ENCODE measurements at places on chromosomes 2 and 18.
A peak's percentile ranks its signal among the peaks of the same experiment; 100 is the strongest.

GRCh38 chr2:130338793-130339345 is 3.8 kb upstream of the IMP4 start:
- DNase-seq = no peak

DNA sequence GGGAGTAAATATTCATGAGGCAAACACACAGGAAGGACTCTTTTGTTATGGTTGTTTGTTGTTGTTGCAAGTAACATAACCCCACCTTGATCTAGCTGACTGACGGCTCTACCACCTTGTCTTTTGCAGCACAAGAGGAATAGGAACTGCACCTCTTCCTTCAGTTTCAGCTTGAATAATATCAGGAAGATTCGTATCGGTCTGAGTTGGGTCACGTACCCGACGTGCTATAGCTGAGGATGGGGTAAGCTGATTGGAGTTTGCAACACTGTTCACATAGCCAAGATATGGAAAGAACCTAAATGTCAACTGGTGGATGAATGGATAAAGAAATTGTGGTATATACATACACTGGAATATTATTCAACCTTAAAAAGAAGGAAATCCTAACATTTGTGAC is 14.5 kb upstream of the IL1RN start:
- no peak for DNase-seq

DNA sequence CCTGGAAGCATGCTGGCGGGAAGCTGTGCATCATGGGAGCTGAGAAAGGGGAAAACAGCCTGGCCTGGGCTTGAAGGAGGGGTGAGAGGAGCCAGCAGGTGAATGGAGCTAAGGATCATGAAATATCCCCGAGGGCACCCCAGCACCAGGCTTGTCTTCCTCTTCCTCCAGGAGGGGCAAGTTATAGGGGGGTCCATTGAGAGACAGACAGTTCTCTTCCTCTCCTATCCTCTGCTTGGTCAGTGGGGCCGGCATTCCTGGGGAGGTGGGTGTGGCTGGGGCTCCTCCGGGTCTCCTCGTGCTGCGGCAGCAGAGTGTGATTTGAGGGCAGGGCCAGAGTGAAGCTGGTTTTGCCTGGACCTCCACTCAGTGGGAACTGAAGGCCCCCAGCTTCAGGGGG is 78.9 kb downstream of the LIPG start:
- no peak for DNase-seq

DNA sequence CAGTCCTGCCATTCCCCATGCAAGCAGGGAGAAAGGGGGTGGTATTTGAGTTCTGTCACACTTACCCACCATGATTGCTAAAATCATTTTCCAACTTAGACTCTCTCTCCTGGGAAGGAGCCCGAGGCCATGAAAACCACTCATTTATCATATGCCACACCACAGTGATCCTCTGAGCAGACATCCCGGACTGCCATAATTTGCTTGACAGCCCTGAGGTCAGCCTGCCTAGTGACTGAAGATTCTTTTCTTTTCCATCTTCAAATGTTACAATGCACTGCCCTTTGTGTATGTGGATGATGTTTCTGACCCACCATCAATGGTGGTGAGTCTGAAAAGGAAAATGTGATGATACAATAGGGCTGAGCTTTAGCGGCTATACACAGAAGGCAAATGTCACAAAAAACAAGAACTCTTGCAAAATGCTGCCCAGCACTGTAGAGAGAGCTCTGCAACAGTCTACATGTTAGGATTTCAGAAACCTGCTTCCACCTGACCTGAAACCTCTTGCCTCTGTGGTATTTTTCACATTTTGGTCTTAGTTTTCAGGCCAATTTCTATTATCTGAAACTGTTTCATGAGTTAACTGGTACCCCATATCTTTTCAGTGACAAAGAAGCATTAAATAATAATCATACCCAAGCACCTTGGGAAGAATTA is 272.8 kb downstream of the ZNF385B start:
- DNase-seq = no peak

GRCh38 chr2:48578313-48578712 is 39.3 kb upstream of the GTF2A1L start:
- no peak for DNase-seq

DNA sequence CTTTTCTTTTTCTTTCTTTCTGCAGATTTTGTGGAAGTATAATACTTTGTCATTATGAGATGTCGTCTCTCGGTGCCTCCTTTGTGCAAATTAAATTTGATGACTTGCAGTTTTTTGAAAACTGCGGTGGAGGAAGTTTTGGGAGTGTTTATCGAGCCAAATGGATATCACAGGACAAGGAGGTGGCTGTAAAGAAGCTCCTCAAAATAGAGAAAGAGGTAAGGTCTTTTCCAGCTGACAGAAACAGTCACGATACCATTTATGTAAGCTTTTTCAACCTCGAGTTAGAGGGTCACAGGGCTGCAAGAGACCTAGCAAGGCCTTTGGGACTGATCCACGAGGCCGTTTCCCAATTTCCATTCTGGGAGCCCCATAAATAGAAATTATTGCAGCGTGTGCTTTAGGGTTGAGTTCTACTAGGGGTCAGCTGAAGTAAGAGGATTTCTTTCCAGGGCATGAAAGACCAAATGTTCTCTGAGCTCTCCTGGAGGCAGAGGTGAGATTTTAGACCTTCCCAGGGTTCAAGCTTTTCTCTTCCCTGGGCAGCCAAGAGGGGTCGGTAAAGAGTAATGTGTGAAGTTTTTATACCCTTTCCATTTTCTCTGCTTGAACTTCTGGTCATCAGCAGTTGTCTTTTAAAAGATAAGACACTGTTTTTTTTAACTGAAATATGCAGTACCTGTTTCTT is 15.5 kb downstream of the MAP3K20 start:
- peak; percentile 37 for DNase-seq

DNA sequence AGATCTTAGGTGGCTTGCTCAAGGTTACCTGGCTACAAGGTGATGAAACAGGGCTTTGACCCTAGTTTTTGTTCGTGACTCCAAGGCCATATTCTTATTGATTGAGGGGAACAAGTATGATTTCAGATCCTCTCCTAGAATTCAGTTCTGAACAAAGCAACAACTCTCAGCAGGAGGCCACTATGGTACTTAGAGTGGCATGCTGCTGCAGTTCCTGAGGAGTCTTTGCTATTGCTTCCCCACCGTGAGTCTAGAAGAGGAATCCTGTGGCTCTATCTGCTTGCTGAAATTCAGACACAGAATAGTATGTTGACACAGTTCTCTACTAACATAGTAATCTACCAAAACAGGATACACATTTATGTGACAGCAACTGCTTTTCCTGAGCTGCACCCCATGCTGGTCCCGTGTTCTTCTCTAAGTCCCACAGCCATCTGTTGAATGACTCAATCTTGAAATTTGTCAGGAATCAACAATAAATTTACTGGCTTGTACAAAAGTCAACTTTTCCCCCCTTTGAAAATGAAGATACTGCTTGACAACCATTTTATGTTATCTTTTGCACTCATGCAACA is 4.1 kb downstream of the TGFBRAP1 start:
- peak; percentile 32 for DNase-seq

- DNase-seq = no peak
These were observed 197.5 kb downstream of the ZEB2 start for GRCh38 chr2:144322379-144322778.

DNA sequence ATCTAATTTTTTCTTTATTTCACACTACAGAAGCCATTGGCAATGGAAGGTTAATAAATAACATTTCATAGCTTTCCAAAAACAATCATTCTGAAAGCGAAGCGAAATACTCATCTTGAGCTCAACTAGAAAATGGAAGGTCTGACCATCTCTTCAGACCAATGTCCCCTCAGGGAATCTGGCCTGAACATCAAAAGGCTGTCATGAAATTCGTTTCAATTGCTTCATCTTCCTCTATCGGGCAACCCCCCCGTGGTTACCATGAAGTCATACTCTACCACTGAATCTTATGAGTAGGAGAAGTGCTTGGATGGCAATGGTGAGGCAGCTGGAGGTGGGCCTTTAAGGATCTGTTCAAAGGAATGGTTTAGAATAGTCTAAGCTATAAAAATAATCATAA is 22.9 kb upstream of the CYTIP start:
- DNase-seq = no peak

DNA sequence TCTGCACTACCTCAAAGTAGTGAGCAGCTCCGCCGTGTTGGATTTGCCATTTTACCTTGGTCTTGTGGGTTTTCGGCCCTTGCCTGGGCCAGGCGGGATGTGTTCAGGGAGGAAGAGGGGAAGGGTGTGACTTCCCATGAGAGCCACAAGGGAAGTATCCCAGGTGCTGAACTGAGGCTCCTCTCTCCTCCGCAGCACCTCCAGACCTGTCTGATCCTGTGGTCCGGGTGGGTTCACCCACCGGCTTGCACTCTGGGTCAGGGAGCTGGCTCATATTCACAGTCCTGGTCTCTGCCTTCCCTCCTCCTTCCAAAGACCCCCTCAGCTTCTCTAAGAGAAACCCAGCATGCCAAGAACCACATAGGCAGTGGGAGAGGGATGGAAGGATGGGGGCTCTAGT is 235.8 kb downstream of the SEPTIN10 start:
- no peak for DNase-seq

- no peak for DNase-seq
These were observed 152.1 kb downstream of the LPIN1 start for GRCh38 chr2:11898576-11898975.

DNA sequence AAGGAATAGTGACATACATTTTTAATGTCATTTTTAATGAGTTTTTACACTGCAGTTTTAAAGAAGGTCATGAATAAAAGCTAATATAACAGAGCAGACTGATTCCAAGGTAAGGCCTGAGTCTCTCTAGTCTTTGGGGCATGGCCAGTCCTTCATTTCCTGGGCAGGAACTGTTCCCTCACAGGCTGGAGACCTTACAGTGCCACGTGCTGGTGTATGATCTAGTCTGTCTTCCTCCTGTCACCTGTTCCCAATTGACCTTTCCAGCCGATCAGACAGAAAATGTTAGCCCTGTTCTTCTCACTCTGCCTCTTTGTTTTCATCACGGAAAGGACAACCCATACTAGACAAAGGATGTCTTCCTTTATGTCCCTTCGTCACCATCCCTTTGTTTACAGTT is 33.6 kb downstream of the ZCCHC2 start:
- DNase-seq = no peak

- DNase-seq = no peak
These were observed 208.1 kb upstream of the KLHL14 start for GRCh38 chr18:32980896-32981295.

DNA sequence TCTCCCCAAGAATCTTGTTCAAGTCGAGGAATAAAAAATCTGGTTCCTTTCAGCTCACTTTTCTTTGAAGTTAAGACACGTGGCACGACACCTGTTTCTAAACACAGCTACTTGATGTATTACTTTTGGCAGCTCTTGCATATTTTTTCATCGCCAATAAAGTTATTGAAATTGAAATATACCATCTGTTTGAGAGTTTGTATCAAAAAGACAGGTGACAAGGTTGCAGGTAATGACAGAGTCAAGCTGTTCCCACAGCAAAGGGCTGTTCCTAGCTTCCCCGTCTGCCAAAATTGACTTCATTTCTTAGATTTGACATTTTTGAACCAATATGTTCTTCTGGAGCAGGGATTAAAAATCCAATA is 5.5 kb upstream of the GPR45 start:
- no peak for DNase-seq

- no peak for DNase-seq
These were observed 80.6 kb downstream of the TEX51 start for GRCh38 chr2:126979039-126980003.

- DNase-seq = no peak
These were observed 54.7 kb downstream of the SERPINB7 start for GRCh38 chr18:63829886-63830285.

DNA sequence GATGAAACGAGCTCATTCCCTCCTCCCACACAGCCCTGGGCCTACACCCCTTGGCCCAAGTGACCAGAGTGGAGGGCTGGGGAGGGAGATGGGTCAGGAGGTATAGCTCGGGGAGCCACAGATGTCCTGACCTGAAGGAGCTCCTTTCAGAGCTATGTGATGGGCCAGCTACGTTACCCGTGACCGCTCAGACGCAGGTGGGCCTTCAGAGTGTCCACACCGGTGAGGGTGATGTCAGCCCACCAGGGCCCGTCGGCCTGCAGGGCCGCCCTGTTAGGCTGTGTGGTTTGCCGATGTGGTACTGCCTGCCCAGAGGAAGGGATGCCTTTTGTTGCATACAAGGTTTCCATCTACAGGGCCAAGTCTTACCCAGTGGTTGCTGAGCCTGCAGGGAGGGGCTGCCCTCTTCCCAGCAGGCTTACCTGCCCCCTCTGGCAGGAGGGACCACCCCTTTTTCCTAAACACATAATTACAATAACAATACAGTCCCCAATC is 41.8 kb upstream of the FOSL2 start:
- no peak for DNase-seq

- no peak for DNase-seq
These were observed 30.3 kb downstream of the TNP1 start for GRCh38 chr2:216829533-216829932.

DNA sequence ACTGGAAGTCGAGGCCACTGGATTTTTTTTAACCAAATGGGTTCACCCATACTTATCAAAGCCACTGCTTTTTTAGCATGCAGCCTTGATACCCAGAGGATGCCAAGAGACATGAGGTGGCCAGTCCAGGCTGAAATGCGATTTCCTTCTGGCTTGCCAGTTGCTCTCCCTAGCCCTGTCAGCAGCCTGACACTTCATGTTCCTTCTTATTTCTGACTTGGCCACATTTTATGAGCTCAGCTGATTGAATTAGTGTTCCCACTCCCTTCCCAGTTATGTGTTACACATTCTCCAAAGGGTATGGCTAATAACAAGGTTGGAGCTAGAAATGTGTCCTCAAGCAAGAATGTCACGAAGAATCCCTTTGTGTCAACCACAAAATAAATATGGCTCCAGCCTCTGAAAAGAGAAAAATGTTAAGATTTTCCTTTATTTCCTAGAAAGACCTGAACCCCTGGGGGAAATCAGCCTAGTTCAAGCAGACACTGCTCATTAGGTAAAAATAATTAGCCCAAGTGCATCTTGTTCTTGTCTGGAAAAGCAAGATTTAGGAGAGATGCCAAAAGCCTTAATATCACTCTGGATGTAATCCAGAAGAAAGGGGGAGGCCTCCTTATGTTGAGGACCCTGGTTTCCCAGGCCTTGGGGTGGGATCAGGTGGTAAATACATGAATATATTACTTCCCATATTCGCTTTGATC is 121.7 kb upstream of the TACR1 start:
- no peak for DNase-seq

- no peak for DNase-seq
These were observed 38.2 kb downstream of the PCBP1 start for GRCh38 chr2:70125498-70125898.

- DNase-seq = no peak
These were observed 47.5 kb upstream of the TXNDC2 start for GRCh38 chr18:9838144-9838877.

- no peak for DNase-seq
These were observed 73.0 kb downstream of the COMMD1 start for GRCh38 chr2:61978522-61978921.

- DNase-seq = no peak
These were observed 13.7 kb upstream of the PRELID3A start for GRCh38 chr18:12393998-12394397.

GRCh38 chr18:24259869-24260641 is 121.2 kb downstream of the CABYR start:
- DNase-seq = no peak

All from ACHN (cell line).